Activated CD4-positive, alpha-beta T cell treated with anti-CD3 and anti-CD28 coated beads, Interleukin-2, amount 50 U/mL, for 16 hours (primary cell): ENCODE measurements at places on chromosomes 2 and 18.

- DNase-seq, result no peak
Measured at GRCh38 chr2:1697601-1698000, 46.7 kb downstream of the PXDN start.

- DNase-seq, result no peak
Measured at GRCh38 chr2:100247256-100248043, 74.9 kb downstream of the LONRF2 start.

GRCh38 chr2:83587309-83587708 lies 871.8 kb downstream of the SUCLG1 start:
- DNase-seq, result no peak

DNA sequence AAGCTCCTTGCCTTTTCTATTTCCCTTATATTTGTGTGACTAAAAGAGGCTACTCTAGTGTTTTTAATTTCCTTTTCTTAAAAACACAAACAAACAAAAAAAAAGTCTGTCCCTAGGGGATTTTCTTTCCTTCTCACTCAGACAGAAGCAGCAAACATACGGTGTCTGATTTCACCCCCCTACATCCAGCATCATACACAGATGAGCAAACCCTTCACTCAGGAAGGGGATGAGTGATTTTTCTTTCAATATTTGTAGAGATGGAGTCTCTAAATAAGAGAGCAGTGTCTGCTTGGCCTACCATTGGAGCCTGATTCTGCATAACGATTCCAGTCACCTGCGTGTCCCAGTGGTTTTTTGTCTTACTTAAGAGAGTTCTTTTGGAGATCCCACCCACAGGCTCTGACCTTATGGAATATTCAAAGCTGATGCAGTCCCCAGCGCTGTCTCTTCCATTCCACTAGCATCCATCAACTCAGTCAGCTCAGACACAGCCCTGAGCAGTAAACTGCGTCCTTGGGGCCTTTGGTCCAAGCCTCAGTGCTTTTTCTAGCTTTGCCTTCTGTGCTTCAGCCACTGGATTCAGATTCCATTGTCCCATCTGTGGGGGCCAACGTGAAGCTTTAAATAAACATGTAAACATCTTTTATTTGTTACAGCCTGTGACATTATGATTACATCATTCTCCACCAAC lies 52.6 kb upstream of the TPO start:
- DNase-seq, result no peak

- no peak for DNase-seq
Measured at GRCh38 chr2:85221067-85221691, 88.0 kb downstream of the TCF7L1 start.

DNA sequence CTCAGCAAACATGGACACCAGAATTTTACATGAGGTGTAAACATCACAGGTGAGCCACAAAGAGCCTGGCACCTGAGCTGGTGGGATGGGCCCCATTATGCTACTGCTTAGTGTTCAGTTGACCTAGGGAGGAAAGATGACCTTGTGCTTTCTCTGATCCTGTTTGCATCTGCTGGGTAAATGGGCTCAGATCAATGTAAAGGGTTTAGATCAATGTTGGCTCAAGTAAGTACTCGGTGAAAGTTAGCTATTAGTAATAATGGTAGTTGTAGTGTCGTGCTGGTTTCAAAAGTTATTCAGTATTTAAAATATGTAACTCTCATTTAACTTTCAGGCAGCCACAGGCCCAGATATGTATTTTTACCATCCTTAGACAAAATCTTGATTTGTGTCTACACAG lies 19.8 kb downstream of the ABHD3 start:
- peak; percentile 38 for DNase-seq

GRCh38 chr2:238016526-238016925 lies 44.3 kb upstream of the SCLY start:
- DNase-seq, result no peak

- no peak for DNase-seq
Measured at GRCh38 chr2:160006475-160006874, 55.9 kb downstream of the PLA2R1 start.

DNA sequence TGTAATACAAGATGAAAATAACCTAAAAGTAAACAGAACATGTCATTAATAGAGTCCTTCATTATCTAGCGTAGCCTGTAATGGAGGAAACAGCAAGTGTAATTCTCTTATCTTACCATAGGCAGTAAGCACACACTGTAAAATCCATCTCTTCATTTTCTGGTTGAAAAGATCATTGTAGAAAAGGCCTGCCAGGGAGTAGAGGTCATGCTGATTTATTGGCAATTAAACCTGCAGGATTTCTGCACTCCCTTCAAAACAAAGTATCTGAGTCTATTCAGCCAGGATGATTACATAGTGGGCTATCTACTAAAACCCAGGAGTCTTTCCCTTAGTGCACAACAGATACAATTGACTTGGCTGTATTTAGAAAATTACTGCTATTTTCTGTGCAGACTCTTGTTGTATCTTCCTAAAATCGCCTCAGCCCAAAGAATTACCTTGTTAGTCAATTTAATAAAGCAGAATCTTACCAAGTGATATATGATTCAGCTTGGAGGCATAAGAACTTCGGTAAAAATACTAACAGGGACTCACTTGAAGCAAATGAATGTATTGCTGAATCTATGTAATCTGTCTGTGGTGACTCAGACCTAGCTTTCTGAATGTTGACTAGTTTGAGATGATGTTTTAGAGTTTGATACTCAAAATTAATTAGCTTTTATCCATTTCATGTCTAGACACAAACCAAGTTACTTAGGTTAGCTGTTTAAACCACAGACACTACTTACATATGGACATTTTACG lies 250.4 kb upstream of the STON1 start:
- DNase-seq, result no peak

DNA sequence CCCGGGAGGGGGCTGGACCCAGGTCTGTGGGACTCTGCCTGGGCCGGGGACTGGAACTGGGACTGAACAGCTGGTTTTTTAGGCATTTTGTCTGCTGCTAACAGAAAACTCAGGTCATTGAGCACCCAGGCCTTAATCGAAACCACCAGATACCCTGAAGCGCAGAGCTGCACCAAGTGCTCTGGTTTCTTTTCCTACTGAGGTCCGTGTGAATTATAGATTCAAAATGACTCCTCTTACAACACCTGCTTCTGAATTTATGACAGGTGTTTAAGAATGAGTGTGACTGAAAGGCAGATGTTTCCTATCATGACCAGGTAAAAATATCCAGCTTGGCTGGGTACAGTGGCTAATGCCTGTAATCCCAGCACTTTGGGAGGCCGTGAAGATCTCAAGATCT lies 47.8 kb downstream of the TRAPPC12 start:
- DNase-seq, result no peak
